Mucosa of descending colon (tissue), 3 donors: ENCODE measurements at places on chromosomes 7 and 10. TPM values are rescaled to one million over a fixed set of nuclear protein-coding genes. Genes with fewer than 3 reads are reported as not detected.
A peak's percentile ranks its signal among the peaks of the same experiment; 100 is the strongest.

The FAM237B gene
- not detected for total RNA-seq

The NANOS1 gene
- 0.43 TPM for total RNA-seq

DNA sequence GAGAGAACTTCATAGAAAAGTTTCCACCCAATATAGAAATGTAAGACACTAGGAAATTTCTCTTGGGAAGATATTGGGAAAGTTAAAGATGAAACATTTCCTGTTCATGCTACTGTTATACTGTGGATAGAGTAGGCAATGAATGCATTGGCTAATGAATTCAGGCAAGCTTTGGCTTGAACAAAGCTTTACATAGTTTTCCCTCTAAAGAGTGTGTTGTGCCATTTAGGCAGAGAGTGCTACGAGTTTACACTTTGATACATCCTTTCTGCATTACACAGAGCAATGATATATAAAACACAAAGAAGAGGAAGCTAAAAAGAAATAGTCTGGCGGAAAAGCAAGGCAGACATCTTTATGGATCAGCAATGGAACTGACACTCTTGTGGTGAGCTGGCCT, 125.9 kb upstream of the SHH start:
- no peak for DNase-seq

GRCh38 chr10:7887174-7887816, 69.0 kb downstream of the TAF3 start:
- DNase-seq = no peak

- DNase-seq = peak; percentile 38
Measured at GRCh38 chr7:128031901-128032604, 816 bp upstream of the LRRC4 start.

DNA sequence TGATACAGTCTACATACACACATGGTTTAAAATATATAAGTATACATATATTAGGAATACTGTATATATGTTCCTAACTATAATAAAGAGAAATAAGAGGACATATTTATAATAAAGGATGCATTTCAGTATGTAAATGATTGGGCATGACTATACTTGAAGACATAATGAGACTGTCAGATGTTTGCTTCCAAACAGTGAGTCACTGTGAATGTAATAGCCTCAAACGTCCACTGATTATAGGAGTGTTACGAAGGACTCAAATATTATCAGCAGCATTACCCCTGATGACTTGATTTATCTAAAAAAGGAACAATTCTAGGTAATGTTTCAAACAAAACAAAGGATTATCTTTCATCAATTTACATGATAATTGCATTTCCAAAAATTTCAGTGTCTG, 39.9 kb upstream of the NRBF2 start:
- no peak for DNase-seq
